ENCODE measurements at places on chromosomes 16 and 17.

DNA sequence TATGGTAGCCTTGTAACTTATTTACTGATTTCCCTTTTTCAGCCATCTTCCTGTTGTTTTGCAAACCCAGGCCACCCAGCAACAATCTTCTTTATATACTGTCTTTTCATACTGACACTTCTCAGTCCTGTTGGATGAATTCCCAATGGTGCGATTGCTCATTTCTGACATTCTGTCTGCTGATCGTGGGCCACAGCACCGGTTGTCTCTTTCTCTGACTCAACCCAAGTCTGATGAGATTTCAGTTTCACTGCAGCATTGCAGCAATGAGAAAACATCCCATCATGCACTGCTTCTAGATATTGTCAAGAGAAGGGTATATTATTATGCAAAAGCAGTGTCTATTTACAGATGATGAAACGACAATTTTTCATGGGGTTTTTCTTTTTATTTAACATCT, 349.2 kb upstream of the HSBP1 start:
- DNase-seq, result peak; percentile 7

DNA sequence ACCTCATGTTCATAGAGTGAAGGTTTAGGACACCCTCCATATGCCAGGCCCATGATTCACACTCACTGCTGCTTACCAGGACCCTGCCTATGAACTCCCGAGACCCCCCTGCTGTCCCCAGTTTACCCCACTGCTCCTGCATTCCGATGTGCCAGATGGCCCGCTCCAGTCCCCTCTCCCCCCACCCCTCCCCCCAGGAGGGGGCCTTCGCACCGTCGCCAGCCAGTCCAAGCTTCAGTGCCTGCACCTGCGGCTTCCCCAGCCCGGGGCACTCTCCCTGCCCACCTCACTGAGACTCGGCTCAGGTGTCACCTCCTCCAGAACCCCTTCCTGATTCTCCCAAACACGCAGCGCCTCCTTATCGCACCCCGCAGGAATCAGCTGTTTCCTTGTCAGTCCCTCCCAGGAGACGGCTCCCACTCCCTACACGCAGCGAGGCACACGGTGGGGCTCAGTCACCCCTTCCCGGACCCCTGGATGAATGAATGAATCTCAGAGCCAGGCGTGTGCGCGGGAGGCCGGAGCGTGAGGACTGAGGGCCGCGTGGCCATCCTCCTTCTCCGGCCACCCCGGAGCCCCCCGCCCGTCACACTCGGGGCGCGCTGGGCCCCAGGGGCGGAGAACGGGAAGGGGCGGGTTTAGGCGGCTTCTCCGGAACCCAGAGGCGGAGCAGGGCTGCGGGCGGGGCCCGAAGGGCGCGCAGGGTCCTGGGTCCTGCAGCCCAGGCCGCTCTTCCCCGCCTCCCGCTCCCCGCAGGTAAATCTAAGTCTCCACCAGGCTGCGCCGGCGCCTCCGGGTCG, 1.6 kb downstream of the MYO1C start:
- DNase-seq, result no peak

GRCh38 chr16:14606102-14606501, 24.0 kb downstream of the PARN start:
- DNase-seq, result no peak

- no peak for DNase-seq
These were observed 4.3 kb downstream of the AKAP1 start for GRCh38 chr17:57089391-57089790.

- DNase-seq, result no peak
These were observed 5.0 kb downstream of the SRCAP start for GRCh38 chr16:30703971-30704370.

DNA sequence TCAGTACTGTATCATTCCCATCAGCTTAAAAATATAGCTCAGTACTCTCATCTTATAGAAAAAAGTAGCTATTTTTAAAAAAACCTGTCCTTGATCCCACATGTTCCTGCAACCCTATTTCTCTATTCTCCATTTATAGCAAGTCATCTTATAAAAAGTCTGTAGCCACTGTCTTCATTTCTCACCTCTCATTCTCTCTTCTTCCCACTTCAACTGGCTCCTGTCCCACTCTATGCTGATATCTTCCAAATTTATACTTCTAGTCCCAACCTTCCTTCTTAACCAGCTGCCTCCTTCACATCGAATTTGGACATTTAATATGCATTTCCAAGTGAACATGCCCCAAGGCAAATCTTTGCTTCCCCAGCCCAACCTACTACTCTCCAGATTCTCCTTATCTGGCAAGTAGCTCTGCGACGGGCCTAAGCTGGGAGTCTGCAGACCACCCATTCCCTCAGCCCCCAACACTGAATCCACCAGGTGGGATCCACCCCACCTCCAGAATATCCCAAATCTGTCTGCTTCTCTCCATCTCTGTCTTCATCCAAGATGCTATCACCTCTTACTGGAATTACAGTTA, 52.0 kb upstream of the TANC2 start:
- no peak for DNase-seq
